ENCODE measurements at places on chromosomes 4 and X.
A peak's percentile ranks its signal among the peaks of the same experiment; 100 is the strongest.

DNA sequence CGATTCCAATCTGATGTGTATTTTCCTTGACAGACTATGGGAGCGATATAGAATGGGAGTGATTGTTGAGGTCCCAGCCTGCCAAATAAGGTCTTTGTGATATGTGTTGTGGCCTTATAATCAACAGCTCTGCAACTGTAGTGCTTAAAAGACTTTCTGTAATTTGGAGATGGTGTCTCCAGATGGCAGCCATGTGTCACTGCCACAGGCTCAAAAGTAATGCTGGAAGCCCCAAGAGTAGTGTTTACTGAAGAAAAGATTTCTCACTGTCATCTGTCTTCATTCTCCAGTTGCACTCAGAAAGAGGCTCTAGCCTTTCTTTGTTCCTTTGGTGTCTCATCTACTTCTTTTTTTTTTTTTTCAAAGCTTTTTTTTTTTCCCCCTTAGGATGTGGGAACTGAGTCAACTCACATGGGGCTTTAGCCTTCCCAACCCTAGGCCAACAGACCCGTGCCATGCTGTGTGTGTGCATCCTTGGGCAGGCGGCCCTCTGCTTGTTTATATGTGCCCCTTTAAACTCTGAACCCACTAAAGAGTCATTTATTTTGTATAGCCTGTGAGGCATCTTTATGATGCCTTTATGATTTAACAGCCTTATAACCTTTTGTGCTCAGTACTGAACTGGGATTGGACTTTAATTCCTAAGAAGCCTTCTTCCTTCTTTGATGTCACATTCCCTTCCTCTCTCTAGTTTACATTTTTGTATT lies 15.6 kb downstream of the SRPX2 start:
- no peak for DNase-seq

DNA sequence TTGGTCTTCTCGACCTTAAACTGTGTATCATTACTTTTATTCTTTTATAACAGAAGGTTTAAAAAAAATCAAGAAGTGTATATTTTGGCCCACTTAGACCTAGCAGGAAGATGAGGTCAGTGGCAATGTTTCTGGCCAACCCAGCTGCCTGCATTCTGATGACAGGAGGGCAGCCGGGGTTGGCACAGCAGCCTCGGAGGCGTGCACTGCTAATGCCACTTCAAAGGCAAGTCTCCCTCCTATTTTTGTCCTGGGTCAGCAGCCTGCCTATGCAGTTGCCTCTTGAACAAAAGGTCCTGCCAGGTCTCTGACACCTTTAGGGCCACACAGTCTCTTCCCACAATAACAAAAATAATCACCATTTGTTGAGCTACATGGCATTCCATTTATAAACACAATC lies 89.4 kb upstream of the MYOZ2 start:
- DNase-seq: no peak

DNA sequence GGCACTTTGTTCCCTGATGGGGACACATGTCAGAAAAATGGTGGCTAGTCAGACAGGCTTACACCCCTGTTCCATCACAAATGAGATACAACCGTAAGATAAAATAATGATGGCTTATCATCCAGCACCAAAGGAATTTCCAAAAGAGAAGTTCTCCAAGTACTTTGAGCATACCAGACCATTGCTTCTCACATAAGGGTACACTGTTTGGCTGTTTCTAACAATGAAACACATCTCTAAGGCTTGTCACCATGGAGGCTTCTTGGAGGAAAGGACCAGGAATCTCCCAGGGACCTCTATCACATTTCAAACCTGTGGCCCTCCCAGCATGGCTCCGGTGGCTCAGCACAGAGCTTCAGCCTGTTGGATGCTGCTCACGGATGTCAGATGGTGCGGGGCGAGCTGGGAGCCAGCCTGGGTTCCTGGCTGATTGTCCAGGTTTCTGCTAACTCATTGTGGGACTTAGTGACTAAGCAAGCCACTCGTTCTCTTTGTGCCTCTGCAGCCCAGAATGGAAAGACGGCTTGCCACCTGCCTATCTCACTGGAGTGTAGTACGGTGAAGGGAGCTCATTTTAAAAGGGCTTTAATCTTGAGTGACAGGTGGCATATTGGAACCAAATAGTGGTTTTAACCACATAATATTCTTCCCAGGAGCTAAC lies 54.5 kb downstream of the FHDC1 start:
- peak; percentile 85 for DNase-seq

DNA sequence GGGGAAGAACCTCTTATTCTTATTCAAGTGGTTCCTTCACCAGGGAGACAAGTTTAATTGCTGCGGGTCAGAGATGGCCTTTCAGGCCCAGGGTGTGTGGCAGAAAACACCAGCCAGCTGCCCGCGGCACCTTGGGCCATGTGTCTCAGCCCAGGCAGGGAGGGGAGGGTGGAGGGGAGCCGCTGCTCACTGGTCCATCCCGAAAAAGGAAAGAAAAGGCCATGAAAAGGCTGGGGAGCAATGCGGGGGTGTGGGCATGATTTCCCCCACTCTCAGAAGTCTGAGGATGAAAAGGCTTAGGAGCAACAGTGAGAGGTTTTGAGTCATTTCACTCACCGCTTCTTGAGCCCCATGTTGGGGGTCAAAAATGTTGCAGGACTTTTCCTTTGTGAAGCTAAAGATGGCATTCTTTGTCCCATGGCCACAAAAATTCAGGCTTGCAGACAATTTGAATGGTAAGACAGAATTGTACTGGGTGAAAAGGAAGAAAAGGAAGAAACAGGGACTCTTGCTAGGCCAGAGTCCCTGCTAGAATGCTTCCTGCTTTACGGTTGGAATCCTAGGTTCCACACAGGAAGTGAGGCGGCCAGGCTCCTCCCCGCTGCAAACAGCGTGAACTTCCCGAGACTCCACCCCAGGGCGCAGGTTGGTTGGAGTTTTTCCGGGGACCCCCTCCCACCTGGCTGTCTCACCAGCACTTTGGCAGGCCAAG lies 17.4 kb upstream of the FAM47E start:
- no peak for DNase-seq

- DNase-seq: no peak
These were observed 27.0 kb downstream of the ENPP6 start for GRCh38 chr4:184190711-184191110.

DNA sequence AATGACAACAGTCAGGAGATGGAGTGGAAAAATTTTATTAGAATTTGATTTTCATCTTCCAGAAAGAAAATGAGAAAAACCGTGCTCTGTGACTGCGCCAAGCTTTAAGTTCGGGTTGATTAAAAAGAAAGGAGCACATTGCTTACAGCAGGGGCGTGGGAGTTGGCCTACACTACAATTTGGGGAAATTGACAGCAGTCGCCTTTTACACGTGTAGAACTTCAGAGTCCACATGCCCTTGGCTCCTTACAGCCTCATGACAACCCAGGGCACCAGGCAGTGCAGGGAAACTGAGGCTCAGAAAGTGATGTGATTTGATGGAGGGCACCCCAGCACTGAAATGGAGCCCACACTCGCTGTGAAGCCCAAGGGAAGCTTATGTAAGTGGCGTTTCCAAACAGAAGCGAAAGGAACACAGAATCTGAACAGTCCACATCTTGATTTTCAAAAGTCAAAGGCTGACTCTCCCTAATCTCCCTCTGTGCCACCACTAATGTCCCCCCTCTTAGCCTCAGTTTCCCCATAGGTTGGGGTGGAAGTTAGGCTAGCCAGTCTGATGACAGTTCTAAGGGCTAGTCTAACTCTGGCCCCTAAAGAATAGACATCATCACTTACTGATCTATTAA lies 5.5 kb downstream of the PPP2R2C start:
- DNase-seq: no peak

- DNase-seq: peak; percentile 3
These were observed 36.5 kb upstream of the PPM1K start for GRCh38 chr4:88320780-88321373.

DNA sequence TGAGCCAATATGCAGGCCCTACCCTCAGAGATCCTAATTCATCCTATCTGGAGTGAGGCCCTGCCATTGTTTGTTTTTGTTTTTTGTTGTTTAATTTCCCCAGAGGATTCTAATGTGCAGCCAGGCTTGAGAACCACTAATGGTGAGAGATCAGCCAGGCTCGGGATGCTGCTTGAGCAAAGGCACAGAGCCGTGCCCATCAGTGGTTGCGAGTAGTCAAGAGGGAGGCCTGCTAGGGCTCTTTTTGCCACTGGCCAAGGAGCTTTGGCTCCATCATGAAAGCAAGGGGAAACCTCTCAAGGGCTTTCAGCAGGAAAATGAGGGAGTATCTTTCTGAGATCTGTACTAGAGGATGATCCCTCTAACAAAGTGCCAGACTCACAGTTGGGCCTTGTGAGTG lies 2.7 kb downstream of the TCEANC start:
- DNase-seq: no peak

DNA sequence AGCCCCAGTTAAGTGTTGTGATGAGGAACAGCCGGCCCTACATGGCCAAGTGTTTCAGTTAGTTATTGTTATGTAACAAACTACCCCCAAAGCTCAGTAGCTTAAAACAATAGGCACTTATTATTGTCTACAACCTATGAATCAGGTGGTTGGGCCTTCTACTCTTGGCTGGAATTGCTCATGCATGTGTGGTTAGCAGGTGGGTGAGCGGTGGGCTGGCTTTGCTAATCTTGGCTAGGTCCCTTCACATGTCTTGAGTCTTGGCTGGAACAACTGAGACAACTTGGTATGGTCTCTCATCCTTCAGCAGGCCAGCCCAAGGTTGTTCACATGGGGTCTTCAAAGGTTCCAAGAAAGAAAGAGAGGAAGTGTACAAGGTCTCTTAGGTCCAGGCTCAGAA lies 54.5 kb upstream of the CHRNA9 start:
- no peak for DNase-seq

DNA sequence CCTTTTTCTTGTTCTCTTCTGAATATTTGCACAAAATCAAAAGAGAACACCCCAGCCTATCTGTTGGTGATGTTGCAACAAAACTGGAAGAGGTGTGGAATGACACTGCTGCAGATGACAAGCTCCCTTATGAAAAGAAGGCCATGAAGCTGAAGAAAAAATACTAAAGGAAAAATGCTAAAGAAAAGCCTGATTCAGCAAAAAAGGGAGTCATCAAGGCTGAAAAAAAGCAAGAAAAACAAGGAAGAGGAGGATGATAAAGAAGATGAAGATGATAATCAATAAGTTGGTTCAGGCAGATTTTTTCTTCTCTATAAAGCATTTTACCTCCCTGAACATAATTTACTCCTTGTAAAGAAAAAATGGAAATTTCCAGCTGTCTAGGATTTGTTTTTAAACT lies 1538.8 kb downstream of the RPA4 start:
- no peak for DNase-seq

- DNase-seq: no peak
These were observed 60.7 kb upstream of the HELT start for GRCh38 chr4:184957446-184958115.

- no peak for DNase-seq
These were observed 21.9 kb upstream of the FAM47C start for GRCh38 chrX:36986231-36986630.

GRCh38 chr4:10784621-10785020 lies 100.1 kb upstream of the CLNK start:
- no peak for DNase-seq

DNA sequence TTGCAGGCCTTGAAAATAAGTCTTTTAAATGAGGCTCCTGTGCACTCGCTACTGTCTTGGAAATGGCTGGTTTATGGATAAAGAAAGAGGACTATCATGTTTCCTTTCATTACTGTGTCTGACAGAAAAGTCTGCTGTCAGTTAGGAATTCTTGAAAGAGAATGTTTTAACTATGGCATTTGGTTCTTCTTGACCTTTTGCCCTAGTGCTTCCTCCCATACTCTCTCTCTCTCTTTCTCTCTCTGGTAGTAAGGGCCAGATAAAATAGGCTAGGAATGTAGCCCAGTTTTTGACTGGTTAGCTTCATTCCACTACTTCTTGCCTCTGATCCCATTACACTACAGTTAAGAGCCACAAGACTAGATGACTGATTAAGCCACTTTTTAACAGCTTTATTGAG lies 29.8 kb downstream of the YY2 start:
- DNase-seq: no peak

DNA sequence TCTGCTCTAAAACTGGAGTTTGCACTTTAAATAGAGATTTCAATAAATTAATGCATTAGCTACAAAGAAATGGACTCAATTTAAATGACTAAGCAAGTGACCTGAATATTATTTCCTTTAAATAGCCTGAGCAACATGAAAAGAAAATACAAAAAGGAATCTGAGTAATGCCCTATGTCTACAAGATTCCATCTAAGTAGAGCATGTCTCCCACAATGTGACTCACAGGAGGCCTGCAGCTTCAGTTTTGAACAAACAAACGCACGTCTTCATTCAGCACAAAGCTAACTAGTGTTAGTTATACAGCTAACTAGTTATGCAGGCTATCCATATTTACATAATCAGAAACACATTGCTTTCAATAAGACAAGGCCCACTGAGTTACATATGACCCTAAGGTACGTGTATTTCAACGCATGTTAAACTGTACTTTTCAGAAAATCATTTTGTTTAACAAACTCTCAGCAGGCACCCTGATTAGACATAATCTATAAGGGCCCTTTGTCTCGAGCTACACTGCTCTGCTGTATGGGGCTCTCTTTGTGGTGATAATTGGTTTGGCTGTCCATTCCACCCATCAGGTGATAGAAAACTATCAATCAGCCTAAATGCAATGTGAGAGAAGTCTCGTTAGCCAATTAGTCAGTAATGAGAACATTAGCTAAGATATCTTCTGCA lies 116.5 kb downstream of the MAML3 start:
- no peak for DNase-seq

- DNase-seq: no peak
These were observed 153.8 kb upstream of the SLC4A4 start for GRCh38 chr4:71185037-71185436.

- no peak for DNase-seq
These were observed 22.1 kb downstream of the DOK7 start for GRCh38 chr4:3485011-3485791.

All from G401 (cell line).